ENCODE measurements at places on chromosomes 1 and 21.

GRCh38 chr21:25002676-25003075, 604.6 kb downstream of the MRPL39 start:
- DNase-seq, result no peak

DNA sequence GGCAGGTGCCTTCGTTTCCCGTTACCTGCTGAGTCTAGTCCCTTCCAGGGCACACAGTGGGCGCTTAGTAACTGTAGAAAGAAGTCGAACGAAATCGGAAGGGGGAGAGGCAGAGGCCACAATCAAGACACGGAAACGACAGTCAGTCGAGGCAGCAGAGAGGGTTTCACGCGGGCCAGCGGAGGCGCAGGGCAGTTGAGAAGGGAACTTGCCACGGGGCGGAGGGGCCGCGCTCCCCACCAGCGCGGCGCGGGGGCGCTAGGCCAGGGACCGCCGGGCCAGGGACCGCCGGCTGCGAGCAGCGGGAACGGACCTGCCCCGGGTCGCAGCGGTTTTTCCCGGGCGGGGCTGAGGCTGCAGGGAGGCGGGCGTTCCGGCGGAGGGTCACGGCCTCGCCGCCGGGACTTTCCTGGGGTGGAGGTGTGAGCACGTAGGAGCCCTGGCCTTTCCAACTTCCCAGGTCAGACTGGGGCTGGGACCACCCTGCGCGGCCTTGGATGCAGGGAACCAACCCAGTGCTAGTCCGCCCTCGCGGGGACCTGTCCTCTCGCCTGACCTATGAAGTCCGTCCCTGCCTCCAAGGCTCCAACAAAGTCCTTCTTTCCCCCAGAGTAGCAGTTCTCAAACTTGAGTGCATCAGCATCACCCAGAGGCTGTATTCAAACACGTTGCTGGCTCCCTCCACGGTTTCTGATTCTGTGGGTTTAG, 150.1 kb upstream of the FGGY start:
- no peak for DNase-seq

DNA sequence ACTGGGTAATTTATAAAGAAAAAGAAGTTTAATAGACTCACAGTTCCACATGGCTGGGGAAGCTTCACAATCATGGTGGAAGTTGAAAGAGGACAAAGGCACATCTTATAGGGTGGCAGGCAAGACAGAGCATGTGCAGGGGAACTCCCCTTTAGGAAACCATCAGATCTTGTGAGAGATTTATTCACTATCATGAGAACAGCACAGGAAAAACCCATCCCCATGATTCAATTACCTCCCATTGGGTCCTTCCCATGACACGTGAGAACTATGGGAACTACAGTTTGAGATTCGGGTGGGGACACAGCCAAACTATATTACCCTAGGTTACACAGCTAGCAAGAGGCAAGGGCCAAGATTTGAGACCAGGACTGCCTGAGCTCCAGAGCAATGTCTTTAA, 30.4 kb upstream of the SOX13 start:
- DNase-seq, result no peak

DNA sequence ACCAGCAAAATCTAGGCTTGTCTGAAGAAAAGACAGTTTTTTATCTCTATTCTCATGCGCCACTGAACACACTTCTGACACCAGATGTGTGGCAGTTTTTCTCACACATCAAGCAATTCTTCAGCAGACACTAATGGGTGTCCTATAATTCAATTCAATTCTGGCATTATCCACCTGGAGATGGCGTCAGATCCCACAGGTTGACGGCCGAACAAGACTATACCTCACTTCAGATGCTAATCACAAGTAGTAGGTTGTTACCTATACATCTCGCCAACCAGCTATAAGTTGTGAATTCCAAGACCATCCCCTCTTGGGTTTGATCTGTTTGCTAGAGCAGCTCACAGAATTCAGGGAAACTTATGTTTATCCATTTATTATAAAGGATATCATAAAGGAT, 89.9 kb upstream of the ARTN start:
- DNase-seq, result no peak

- DNase-seq, result no peak
These were observed 40.8 kb downstream of the HSD3B1 start for GRCh38 chr1:119547805-119548204.

DNA sequence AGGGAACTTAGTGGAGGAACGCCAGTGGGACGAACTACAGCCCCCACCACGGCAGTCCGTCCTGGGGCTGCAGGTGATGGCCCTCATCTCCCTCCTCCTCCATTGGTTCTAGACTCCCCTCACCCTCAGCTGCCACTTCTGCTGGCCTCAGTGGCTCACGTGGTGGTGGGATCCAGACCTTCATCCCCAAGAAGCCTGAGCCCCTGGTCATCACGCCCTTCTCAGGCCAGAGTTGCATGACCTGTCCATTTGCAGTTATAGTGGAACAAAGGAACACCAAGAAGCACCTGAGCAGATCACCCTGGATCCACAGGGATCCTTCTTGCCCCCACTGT, 13.0 kb upstream of the FAM110D start:
- DNase-seq, result no peak

DNA sequence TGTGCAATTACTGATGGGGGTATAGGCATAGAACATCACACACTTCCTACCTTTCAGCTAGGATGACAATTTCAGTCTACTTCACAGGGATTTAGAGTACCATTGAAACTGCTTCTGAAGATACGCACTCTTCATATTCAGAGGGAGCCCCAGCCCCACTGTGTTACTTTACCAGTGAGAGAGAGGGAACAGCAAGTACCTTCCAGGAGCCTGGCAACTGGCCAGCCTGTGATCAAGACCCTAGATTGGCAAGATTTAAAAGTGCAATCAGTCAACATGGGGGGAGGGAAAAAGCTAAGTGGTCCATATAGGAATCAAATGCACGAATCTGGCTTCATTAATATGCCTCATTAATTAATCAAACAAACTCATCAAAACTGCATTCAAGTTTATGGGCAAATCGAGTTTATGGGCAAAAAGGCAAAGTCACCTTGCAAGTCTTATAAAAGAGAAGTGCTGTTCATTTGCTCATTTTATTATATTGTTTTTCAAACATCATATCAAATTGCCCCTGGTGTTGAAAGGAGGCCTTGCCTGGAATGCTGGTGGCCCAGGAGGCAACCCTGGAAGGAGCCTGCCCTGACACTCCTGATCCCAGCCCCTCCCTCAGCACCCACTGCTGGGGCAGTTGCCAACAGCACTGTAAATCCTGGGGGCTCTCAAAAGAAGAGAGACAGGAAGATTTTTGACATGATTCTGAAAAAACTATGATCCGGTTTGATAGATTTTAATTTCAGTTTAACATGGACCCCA, 184.9 kb upstream of the DPT start:
- no peak for DNase-seq

DNA sequence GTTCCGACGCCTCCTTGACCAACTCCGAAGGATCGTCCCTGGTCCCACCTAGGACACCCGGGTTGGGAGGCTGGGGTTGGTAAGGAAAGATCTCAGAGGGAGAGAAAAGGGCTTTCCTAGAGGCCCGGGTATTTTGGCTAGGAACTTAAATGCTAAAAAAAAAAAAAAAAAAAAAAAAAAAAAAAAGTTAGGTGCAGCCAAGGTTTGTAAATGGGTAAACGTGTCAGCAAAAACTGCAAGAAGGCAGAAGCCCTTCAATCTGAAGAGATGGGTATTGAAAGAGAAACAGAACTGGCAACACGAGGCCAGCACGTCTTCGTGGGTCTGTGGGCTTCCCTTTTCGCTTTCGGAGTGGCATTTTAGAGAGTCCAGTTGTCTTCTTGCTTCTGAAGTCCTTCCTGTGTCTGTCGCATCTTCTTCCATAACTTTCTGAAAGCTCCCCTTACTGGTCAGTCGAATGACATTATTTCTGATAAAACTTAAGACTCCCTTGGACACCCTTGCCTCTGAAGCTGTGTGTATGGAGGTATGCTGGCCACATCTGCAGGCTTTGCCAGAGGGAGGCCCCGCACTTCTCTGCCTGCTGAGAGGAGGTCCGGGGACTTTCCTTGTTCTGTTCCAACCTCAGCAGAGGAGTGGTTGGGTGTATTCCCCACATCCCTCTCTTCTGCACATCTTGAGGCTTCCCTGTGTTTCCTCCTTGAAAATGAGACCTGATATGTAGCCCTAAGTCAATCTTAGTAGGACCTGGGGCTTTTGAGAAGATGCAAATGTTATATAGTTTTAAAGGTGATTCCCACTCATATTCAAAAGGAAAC, 745 bp downstream of the RCSD1 start:
- DNase-seq, result peak; percentile 41

- no peak for DNase-seq
These were observed 157.7 kb downstream of the HHIPL2 start for GRCh38 chr1:222390181-222390580.

GRCh38 chr1:245580651-245581050, 425.9 kb downstream of the KIF26B start:
- no peak for DNase-seq

DNA sequence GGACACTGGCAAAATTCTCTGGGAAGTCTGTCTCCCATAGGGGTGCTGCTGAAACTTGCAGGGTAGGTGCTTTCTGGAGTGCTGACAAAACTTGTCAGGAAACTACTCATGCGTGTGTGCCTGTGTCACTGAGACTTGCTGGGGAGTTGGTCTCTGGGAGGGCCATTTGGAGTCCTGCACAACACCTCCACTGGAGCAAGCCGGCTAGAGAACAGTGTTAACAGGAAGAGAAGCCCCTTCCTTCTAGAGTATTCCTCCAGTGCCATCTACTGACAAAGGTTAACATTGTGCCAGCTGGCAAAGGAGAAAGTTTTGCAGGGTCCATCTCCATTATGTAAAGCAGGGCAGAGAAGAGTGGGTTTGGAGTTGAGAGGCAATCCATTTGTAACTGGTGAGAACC, 30.0 kb downstream of the ZMYM4 start:
- DNase-seq, result peak; percentile 7

DNA sequence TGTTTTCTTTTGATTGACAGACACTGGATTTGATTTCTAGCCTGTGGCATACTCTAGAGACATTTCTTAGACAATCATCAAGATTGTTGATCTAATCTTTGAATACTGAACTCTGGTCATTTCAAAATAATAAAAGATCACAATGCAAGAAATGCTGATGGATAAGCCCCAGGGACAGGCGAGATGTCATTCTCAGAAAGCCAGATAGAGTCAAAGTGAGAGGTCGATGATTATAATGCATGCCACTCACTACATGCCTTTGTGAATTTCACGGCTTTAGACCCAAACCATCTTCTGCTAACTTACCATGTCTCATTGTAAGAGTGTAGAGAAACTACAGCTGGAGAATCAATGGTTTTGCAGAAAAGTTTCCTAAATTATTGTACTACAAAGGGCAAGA, 257.1 kb downstream of the DYRK1A start:
- no peak for DNase-seq

GRCh38 chr1:109167001-109167506, 46.7 kb upstream of the SARS1 start:
- DNase-seq, result no peak

GRCh38 chr1:204180133-204180532, 14.0 kb upstream of the REN start:
- DNase-seq, result peak; percentile 74
